ENCODE measurements at places on chromosomes 7 and 10.

DNA sequence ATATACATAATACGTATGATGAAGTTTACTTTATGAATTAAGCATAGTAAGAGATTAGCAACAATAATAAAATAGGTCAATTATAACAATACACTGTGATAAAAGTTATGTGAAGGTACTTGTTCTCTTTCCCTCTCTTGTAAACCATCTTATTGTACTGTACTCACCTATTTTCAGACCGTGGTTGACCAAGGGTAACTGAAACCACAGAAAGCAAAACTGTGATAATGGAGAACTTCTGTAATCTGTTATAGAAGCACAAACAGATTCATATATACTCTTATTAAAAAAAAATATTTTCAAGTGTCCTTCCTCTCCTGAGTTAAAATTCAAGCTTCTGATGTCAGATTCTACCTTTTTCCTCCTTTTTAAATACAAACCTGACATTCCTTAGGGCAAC, 1247.8 kb upstream of the SORCS1 start:
- DNase-seq = no peak

GRCh38 chr7:90838799-90839198, 242.7 kb downstream of the CDK14 start:
- no peak for DNase-seq

- no peak for DNase-seq
Observed at GRCh38 chr10:112810711-112811151, 139.3 kb upstream of the TCF7L2 start.

DNA sequence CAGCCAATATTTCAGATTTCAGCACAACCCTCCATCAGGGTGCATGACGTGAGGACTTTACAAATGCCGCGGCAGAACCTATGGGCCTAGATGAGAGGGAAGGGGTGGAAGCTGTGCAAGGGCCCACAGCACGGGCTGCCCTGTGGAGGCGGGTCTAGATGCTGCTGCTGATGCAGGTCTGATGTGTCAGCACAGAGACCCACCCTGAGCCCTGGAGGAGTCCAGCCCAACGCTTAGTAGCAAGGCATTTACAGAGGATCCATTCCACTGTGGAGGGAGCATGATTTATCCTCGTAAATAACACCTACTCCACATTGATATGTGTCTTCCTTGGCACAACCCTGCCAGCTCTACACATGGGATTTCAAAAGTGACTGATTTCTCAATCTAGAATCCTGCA, 48.5 kb downstream of the MYL10 start:
- no peak for DNase-seq

DNA sequence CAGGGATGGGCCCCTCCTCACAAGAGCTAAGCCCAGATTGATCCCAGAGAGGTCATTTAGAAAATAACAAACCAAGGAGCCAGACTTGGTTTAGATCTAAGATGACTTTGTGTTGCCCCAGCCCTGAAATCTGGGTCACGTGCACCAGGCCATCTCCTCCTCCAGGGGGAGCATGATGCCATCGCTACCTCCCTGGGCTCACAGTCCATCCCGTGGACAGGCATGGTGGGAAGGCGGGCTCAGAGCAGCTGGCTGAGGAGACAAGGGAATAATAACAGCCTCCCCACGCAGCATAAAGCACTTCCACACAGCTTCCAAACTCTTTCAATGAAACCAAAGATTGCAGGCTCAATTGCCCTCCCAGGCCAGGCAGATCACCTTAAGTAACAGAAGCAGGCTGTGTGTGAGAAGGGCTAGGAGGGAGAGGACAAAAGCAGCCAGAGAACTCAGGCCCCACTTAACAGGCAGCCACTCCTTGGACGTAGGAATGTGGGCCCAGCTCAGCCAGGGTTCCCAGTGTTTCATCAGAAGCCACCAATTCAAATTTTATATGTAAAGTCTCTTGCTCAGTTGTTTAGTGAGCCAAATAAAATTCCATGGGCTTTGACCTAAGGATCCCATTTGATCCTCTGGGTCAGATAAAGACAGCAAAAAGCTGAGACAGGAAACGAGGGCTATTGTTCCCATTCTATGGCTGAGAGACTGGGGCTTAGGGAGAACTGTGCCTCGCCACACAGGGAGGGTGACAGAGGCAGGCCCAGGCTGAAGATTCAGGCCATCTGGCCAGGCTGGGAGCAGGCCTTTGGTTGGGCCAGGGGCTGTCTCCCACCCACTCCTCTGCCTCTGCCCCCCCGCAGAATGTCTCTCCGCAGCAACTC, 100.2 kb downstream of the COL13A1 start:
- DNase-seq = peak; percentile 32

DNA sequence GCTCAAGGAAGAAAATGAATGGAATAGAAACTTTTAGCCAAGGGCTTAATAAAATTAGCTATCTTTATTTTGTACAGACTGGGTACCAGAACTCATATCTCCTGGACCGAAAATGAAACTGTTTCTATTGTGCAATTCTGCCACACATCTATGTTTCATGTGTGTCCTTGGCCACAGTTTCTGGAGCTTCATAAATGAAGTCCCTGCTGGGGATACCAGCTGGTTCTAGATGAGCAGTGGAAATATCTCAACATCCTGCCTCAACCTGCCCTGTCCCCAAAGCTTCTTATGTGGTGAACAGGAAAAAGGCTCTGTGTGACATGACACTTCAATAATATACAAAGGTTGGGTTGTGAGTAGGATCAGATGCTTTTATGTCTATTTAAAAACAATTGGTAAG, 310.1 kb upstream of the SORCS1 start:
- no peak for DNase-seq

DNA sequence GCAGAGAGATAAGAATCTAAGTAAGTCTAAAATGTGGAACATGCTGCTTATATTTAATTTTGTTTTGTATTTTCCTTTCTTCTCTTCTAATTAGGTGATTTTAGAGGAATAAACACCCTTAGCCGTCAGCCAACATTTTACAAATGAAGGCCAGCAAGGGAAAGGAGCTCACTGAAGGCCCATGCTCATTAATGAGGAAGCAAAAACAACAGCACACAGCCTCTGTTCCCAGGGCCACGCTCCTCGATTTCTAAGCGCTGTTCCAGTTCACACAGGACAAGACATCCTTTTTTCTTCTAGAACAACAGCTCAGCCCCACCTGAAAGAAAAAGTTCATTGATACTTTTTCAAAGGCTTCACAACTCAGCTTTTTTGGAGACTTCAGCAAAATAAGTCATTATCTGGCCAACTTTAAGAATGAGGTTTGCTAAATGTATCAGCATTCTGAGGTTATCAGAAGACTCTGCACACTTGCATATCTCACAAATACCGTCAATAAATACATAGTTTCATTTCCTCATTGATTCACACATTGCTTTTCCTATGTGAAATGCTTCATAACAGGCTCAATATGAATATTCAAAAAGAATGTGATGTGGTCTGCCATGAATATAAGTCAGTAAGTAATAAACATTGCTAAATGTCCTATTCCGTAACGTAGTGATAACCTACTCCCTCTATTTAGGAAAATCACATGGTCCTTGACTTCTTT, 34.8 kb upstream of the SFMBT2 start:
- no peak for DNase-seq

DNA sequence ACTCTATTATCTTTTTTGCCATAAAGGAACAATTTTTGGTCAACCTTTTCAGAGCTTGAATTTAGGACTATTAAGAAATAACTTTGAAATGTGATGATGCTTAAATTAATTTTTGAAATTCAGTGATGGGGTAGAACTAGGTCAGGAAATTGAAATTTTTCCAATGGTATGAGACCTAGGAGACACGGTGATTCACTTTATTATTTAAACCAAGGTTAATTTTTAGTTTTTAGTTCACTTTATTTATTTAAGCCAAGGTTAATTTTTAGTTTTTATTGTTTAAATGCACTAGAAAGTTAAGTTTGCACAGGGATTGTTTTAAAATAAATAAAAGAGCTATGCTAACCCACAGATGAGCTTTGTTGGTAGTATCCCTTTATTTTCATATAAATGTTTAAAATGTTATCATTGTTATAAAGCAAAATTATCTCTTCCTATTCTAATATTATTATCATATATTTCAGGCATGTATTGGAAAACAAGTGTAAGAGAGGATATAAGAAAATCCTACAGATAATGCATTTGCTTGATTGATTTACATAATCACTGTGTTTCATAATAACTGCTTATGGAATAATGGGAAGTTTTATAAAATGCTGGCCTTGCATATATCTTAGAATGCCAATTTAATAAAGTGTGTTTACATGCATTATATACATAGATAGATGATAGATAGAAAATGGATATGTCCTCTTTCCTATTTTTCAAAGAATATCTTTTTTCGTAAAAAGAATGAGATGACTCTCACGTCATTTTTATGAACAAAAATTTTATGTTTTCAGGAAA, 163.6 kb downstream of the HGF start:
- DNase-seq = no peak

- no peak for DNase-seq
Observed at GRCh38 chr10:79399223-79399831, 46.1 kb downstream of the ZCCHC24 start.

- DNase-seq = no peak
Observed at GRCh38 chr7:39417642-39418041, 148.6 kb upstream of the YAE1 start.

GRCh38 chr7:73423519-73424488, 9.8 kb upstream of the FZD9 start:
- no peak for DNase-seq
